ENCODE measurements at places on chromosomes 6 and 20.

GRCh38 chr20:5933802-5934436, 16.4 kb downstream of the TRMT6 start:
- no peak for DNase-seq

GRCh38 chr6:53845280-53846195, 50.7 kb downstream of the LRRC1 start:
- DNase-seq: no peak

GRCh38 chr6:86949771-86950170, 12.4 kb downstream of the HTR1E start:
- DNase-seq: no peak

DNA sequence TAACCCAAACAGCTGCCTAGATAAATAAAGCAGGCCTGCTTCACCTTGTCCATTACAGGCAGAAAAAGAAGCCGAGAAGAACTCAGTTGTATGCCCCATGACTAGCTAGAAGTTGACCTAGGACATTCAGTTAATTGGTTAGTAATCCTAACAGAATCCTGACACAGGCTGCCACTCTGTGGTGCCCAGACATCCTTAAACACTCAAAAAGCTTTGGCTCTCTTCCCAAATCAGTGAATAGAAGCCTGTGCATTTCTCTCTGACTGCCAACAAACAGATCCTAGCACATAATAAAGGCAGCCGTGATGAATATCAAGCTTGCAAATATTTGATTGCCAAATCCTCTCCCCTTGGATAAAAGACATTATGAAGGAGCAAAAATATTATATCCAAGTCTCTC, 519.1 kb upstream of the EYS start:
- no peak for DNase-seq

DNA sequence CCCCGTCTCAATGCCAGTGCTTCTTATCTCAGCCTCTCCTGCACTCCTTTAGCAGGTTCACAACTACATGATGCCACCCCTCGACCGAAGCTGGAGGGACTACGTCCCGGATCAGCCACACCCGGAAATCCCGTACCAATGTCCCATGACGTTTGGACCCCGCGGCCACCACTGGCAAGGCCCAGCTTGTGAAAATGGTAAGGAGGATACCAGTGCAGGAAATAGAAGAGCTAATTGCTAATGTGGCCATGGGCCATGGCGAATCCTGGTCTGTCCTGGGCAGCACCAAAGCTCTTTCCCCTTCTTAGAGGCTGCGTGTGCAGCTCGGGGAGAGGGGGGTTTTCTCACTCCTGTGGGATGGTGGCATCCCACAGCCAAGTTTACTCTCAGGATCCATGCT, 5.5 kb downstream of the IRF4 start:
- DNase-seq: no peak

GRCh38 chr20:58179083-58179431, 49.4 kb downstream of the ANKRD60 start:
- DNase-seq: no peak
